Frontal cortex (tissue), 4 donors: ENCODE measurements at places on chromosomes 1 and 21. TPM values are rescaled to one million over a fixed set of nuclear protein-coding genes. Genes with fewer than 3 reads are reported as not detected.

The MAP3K21 gene
- total RNA-seq: 2.9 TPM

The SLC2A5 gene
- total RNA-seq: 0.82 TPM

The SMCP gene
- total RNA-seq: not detected

The KRTAP12-2 gene
- not detected for total RNA-seq

The TNNI3K gene
- total RNA-seq: 17.1 TPM

The CD160 gene
- not detected for total RNA-seq

The BMP8B gene
- 0.41 TPM for total RNA-seq

The LINGO4 gene
- total RNA-seq: not detected

The OR2T12 gene
- not detected for total RNA-seq

The TFF2 gene
- total RNA-seq: not detected
